Activated naive CD4-positive, alpha-beta T cell treated with anti-CD3 and anti-CD28 coated beads, Interleukin-2, amount 50 U/mL, for 72 hours (primary cell): ENCODE measurements at places on chromosomes 5 and 9.

DNA sequence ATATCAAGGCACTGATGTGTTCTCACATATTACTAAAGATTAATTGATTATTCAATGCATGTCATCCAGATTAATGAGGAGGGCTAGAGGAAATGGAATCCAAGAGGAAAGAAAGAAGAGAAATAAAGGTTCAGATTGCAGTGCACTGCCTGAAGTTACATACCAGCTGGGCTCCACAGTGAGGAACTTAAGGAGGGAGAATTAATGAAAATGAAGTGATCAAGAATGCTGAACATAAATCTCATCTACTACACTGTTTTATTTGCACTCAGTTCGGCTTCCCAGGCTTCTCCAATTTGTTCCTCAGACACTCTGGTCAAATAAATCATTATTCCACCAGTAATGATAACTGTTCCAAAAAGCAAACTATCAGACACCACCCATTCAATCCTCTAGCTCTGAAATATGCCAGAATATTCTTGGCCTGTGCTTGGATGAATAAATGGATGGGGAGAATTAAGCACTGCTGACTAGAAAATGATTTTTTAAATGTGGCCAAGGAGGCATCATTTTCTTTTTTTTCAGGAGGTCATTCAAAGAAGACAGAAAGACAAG is 88.6 kb upstream of the FBN2 start:
- no peak for DNase-seq

DNA sequence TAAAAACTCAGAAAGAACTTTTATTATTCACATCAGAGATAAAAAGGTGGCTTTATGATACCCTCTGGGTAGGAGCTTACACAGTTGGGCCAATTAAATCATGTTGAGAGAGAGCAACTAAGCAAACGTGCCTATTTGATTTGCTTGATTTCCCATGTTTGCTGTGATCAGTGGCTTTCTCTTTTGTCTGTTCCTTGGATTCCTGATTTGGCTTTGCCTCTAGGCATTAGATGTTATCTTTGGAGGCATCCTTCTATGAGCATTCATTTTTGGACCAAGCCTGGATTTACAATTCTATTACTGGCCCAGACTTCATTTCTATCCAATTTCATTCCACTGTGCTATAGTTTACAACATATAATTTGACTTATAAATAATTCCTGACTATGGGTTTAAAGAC is 35.9 kb downstream of the VCAN start:
- no peak for DNase-seq

DNA sequence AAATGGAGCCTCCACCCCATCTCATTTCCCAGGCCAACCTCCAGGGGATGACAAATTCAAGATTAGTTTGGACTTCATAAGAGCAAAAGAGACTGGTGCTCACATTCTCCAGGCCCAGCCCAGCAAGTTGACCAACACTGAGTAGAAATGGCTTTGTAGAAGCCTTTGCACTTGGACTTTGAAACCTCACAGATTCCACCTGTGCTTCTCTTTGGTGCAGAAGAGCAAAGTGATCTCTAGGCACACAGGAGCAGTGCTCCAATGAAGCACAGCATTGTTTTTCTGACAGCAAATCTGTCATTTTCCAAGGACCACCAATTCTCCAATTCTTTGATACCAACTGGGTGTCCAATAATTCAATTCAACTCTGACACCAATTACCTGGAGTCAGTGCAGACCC is 17.1 kb upstream of the RNF145 start:
- DNase-seq, result no peak

- no peak for DNase-seq
Observed at GRCh38 chr9:74728176-74728575, 159.5 kb downstream of the TRPM6 start.

DNA sequence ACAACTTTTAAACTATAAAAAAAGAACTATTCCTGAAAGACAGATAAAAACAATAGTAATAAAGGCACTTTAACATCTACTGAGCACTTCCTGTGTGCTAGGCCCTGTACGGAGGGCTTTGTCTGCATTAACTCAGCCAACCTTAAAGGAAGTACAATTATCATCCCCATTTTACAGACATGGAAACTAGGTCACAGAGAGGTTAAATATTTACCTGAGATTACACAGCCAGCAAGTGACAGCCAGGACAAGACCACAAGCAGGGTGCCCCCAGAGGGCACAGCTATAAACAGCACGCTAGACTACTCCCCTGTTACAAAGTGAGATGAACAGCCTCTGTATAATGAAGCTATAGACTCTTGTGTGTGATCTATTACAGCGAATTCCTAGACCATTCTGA is 25.5 kb downstream of the DDX31 start:
- no peak for DNase-seq

- DNase-seq, result no peak
Observed at GRCh38 chr5:35679357-35679756, 61.7 kb downstream of the SPEF2 start.

- no peak for DNase-seq
Observed at GRCh38 chr5:158953929-158954534, 145.7 kb downstream of the EBF1 start.

- DNase-seq, result no peak
Observed at GRCh38 chr5:1032551-1033027, 24.0 kb downstream of the NKD2 start.

- no peak for DNase-seq
Observed at GRCh38 chr9:113992994-113993393, 85.1 kb downstream of the AMBP start.

DNA sequence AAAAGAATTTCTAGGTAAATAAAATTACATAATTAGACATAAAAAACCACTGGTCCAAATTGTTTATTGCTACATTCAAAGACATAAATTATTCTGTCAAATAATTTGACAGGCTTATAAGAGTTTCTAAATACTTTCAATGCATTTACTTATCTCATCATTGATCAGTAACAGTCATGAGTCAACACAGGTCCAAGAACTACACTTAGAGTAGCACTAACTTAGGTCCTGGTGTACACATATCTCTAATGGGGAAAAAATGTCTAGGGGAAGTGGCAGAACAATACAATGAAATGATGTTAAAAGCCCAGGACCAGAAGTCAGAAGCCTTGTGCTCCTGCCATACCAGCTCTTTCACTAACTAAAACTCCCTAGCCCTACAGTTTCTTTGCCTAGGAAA is 96.5 kb upstream of the SLCO6A1 start:
- DNase-seq, result no peak

GRCh38 chr5:80659106-80659505 is 4.3 kb upstream of the DHFR start:
- no peak for DNase-seq

- DNase-seq, result no peak
Observed at GRCh38 chr9:88536023-88536324, 996 bp downstream of the NXNL2 start.

GRCh38 chr5:148829734-148830133 is 3.3 kb downstream of the ADRB2 start:
- DNase-seq, result no peak

- DNase-seq, result no peak
Observed at GRCh38 chr5:62256161-62257019, 49.6 kb upstream of the KIF2A start.

DNA sequence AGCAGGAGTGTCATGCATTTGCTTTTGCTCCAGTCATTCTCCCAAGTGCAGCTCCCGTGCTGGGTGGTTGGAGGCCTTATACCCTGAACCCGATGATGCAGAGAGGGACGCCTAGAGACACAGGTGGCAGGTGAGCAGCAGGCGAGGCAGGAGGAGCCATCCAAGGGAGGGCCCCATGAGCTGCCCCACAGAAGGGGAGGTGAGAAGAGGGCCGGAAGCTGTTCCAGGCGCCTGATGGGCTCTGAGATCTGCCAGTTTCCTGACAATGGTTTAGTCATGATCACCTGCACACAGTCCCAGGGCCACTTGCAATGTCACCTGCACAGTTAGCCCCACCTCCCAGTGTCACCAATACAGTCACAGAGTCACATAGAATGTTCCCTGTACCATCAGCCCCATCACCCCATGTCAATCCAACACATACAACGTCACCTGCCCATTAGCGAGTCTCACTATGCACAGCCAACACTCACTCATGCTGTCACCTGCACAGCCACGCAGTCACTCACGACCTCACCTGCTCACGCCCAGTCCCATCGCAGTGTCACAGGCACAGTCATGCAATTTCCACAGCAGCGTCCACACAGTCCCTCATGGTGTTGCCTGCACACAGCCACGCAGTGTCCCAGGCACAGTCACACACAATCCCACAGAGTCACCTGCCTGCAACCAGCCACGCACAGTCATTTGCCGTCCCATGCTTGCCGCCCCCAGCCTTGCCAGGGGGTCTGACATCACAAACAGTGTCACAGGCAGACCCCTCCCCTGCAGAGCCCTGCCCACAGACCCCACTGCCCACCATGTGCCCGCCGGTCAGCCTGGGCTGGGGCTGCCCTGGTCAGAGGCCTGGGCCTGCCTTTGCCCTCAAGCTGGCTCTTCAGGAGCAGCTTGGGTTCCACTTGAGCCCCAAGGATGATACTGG is 113.4 kb downstream of the LHX2 start:
- DNase-seq, result no peak

- DNase-seq, result no peak
Observed at GRCh38 chr5:84058561-84058960, 326.1 kb downstream of the EDIL3 start.

DNA sequence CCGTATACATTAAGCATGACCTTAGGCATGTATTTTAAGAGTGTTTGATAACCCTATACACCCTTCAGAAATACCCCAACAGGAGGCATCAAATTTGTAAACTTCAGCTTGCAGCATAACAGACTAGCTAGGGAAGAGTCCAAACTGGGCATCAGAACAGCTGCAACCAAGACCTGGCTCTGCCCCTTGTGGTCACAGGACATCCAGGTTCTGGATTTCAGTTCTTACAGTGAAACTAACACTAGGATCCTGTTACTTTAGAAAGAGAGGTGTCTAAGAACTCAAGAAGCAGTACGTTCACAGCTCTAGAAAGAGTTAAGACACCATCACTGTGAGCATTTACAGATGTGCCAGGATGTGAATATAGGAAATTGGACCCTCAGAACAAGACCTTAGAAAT is 229.8 kb downstream of the BNC2 start:
- no peak for DNase-seq

- no peak for DNase-seq
Observed at GRCh38 chr9:37997636-37998374, 71.2 kb downstream of the SHB start.

GRCh38 chr9:21833090-21833801 is 30.8 kb downstream of the MTAP start:
- no peak for DNase-seq

GRCh38 chr5:135878156-135878620 is 17.5 kb downstream of the IL9 start:
- DNase-seq, result no peak

- no peak for DNase-seq
Observed at GRCh38 chr9:133935328-133936005, 56.7 kb downstream of the VAV2 start.

DNA sequence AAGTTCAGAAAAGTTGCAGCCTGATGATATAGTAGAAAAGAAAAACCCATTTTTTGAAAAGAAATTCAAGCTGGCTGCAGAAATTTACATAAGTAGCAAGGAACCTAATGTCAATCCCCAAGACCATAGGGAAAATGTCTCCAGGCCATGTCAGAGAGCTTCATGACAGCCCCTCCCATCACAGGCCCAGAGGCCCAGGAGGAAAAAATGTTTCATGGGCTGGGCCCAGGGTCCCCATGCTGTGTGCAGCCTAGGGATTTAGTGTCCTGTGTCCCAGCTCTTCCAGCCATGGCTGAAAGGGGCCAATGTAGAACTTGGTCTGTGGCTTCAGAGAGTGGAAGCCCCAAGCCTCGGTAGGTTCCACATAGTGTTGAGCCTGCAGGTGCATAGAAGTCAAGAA is 220.3 kb downstream of the CSNK1G3 start:
- no peak for DNase-seq

DNA sequence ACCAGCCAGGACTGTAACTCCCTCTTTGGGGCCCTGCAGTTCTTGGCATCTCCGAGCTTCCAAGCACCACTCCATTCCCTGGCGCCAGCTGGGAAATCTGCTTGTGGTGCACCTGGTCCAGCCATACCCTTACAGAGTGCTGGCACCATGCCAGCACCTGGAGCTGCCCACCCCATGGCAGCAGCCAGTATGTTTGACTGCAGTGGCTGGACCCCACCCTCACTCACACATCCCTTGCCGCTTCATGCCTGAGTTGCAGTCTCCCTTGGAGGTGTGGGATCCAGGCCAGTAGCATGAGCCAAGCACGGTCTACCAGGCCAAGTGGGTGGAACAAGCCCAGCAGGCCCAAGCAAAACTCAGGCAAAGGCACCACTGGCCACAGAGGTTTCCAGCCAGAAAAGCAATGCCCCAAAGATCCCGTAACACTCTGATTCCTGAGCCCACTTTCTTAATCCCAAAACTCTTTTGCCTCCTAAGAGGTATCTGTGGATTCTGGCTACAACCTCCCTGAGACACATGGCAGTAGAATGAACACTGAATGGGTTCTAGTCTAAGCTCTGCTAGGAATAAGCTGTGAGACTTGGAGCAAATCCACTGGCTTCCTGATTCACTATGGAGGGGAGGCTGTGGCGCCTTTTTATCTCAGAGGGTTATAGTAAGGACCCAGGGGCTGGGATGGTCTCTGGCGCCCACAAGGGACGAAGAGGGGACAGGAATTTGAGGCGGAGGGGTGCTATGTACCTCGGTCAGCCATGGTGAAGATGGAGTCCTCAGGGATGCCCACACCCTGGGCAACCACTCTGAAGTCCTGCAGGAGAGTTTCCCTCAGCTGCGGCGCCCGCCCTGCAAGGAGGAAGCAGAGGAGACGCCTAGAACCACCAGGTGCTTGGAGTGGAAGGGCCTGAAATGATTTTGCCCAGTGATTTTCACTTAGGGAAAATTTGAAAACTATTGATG is 5.6 kb downstream of the AMBP start:
- DNase-seq, result no peak

- no peak for DNase-seq
Observed at GRCh38 chr5:4156889-4157288, 561.3 kb downstream of the IRX1 start.

- no peak for DNase-seq
Observed at GRCh38 chr9:9299134-9299533, 1313.7 kb downstream of the PTPRD start.

GRCh38 chr9:38282756-38283155 is 109.7 kb upstream of the ALDH1B1 start:
- DNase-seq, result no peak

- DNase-seq, result no peak
Observed at GRCh38 chr9:127216210-127216887, 48.2 kb upstream of the GARNL3 start.
